ENCODE measurements at places on chromosomes 13 and 19.

GRCh38 chr13:114315074-114315785 lies 927 bp downstream of the CHAMP1 start:
- DNase-seq: peak; percentile 29

- DNase-seq: no peak
Observed at GRCh38 chr13:108915095-108915633, 285.8 kb downstream of the MYO16 start.

DNA sequence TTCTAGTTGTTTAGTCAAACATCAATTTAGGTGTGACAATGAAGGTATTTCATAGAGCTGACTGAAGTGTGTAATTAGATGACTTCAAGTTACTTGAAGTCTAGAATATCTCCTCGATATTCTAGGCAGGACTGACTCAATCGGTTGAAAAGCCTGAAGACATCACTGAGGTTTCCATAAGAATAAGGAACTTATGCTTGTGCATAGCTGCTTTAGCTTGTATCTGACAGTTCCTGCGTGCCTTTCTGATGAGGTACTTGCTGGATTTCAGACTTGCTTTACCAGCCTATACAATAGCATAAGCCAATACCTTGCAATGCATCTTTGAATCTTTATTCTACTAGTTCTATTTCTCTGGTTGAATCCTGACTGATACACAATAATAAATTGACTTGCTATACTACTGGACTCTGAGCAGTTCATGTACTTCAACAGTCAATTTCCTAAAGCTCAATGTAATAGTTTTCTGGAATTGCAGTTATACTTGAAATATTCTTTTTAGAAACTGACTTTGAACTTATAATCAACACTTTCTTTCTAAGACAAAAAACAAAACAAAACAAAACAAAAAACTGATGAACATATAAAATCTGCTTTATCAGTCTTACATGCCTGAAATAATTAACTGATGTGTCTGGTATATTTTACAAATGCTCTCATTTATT lies 1534.8 kb downstream of the SLITRK5 start:
- DNase-seq: no peak

GRCh38 chr19:12090807-12091206 lies 26.3 kb downstream of the ZNF844 start:
- peak; percentile 58 for DNase-seq

DNA sequence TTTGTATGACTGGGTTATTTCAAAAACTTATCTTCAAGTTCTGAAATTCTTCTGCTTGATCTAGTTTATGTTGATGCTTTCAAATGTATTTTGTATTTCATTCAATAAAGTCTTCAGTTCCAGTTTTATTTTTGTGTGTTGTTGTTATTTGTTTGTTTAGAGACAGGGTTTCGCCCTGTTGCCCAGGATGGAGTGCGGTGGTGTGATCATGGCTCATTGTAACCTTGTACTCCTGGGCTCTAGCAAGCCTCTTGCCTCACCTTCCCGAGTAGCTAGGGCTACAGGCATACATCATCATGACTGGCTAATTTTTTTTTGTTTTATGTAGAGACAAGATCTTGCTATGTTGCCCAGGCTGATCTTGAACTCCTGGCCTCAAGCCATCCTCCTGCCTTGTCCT lies 40.3 kb upstream of the ARHGEF7 start:
- DNase-seq: no peak

- no peak for DNase-seq
Observed at GRCh38 chr13:42977219-42977659, 14.8 kb downstream of the EPSTI1 start.

GRCh38 chr13:112968380-112968909 lies 569 bp upstream of the MCF2L start:
- peak; percentile 40 for DNase-seq

- DNase-seq: no peak
Observed at GRCh38 chr13:32840989-32841713, 175.1 kb upstream of the KL start.

DNA sequence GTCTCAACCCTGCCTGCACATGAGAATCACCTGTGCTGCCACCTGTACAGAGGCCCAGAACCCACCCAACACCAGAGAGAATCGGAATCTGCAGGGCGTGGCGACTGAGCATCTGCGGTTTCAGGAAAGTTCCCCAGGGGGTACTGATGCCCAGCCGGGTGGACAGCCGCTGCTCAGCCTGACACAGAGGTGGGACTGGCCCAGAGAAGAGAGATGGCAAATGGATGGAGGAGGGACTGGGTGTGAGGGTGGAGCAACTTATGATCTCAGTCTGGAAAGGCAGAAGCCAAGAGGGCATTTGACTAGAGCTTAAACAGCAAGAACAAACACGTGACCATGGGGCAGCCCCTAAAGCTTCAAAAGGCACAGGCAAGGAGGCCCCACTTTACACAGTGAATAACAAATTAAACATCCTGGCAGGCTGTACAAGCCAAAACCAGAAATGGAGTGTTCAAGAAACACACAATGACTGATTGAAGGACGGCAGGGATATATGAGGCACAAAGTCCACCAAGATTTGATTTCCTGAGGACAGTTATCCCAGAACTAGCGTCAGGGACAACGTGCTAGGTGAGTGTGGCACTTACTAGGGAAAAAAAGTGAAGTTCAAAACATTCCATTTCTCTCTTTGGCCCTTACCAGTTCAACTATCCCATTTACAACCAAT lies 3.1 kb downstream of the RANBP3 start:
- DNase-seq: peak; percentile 53

- DNase-seq: peak; percentile 85
Observed at GRCh38 chr19:10295305-10295846, 5.6 kb downstream of the ICAM5 start.

DNA sequence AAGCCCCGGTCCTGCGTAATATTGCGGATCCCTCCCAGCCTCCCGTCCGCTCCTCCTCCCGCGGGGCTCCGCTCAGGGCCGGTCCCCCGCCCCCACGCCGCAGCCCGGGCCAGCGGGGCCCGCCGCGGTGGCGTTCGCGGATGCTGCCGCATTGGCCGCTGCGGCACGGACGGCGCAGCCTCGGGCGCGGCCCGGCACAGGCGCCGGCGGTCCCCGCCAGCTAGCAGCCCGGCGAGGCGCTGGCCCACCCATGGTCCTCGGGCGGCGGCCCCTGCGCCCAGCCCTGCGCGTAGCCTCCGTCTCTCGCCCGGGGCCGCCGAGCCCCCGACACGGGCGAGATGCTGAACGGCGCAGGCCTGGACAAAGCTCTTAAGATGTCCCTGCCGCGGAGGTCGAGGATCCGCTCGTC lies at the start of gene ATP8A2:
Gene ATP8A2, plus strand, starts transcription at position 100 of the 409 bp plus-strand sequence. Its CDS starts 239 bp downstream, at position 339.
- DNase-seq: no peak

DNA sequence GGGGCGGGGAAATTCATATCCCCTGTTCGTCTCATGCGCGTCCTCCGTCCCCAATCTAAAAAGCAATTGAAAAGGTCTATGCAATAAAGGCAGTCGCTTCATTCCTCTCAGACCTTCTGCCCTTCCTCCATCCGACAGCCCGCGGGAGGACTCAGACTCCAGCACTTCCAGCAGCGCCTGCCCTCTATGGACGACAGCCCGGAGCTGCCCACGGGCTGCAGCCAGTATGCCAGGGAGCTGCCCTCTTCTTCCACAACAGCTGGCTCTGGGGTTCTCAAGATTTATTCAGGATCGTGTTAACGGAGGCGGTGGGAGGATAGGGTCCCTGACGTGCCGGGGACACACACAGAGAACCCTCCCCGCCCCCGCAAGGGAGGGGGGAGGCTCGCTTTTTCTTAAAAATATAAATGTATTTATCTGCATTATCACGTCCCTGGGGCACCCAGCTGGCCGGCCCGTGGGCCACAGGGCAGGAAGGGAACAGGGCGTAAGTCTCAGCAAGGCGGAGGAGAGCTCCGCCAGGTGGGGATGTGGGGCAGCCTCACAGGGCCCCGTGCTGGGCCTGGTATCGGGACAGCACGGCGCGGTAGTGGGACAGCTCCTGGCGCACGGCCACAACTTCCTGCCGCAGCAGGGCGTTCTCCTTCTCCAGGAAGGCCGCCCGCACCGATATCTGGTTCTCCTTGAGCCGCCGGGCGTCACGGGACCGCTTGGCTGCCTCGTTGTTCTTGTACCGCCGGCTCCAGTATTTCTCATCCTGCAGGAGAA lies 6.7 kb downstream of the DBP start:
- DNase-seq: no peak

- DNase-seq: no peak
Observed at GRCh38 chr19:29524912-29525831, 622 bp upstream of the VSTM2B start.

GRCh38 chr19:43519436-43520088 lies 7.4 kb downstream of the ETHE1 start:
- DNase-seq: peak; percentile 81

GRCh38 chr13:114127473-114128347 lies 4.7 kb downstream of the RASA3 start:
- no peak for DNase-seq

DNA sequence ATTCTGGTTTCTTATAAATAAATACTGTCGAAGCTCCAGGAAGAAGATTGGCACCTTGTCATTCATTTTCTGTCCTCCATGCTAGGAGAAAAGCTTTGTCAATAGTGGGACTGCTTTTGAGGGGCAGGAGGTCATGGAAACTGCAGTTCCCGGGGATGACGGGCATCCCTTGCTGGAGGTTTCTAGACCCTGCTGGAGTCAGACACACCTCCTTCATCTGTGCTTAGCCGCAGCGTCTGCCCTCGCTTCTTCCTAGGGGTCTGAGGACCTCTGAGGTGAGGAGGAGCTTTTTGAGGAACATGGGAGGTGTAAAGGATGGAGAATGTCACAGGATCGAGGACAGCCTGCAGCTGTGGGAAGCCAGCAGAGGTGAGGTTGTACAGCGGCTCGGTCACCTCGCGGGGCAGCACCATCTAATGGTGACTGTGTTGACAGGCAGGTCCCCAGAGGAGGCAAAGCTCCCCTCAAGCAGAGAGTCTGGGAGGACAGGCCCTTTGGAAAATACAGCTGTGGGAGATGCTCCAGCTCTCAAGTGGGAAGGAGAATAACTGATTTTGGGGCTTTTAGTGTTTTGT lies 172.7 kb upstream of the RNF113B start:
- DNase-seq: no peak

GRCh38 chr19:7533925-7534480 lies 1.5 kb upstream of the PNPLA6 start:
- peak; percentile 87 for DNase-seq

DNA sequence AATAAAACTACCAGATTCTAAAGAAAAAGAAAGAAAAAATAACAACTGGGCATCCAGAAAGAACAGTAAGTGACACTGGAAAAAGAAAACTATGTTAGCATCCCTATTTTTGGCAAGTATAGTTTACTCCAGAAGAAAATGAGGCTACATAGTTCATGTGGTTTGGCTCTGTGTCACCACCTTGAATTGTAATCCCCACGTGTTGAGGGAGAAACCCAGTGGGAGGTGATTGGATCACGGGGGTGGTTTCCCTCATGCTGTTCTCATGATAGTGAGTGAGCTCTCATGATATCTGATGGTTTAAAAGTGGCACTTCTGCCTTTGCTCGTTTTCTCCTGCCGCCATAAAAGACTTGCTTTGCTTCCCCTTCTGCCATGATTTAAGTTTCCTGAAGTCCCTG lies 76.9 kb downstream of the ITGBL1 start:
- no peak for DNase-seq

DNA sequence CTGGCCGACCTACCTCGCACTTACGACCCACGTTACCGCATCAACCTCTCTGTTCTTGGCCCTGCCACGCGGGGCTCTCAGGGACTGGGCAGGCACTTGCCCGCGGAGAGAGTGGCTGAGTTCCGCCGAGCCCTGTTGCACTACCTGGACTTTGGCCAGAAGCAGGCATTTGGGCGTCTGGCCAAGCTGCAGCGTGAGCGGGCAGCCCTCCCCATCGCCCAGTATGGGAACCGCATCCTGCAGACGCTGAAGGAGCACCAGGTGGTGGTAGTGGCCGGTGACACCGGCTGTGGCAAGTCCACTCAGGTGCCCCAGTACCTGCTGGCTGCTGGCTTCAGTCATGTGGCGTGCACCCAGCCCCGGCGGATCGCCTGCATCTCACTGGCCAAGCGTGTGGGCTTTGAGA lies 4.2 kb downstream of the DHX34 start:
- DNase-seq: no peak

- DNase-seq: no peak
Observed at GRCh38 chr19:28010656-28011055, 1202.3 kb downstream of the UQCRFS1 start.

- DNase-seq: no peak
Observed at GRCh38 chr19:33296488-33296971, 5.8 kb downstream of the CEBPA start.

All from CD4-positive, alpha-beta T cell treated with Interleukin-10 for 1 hour (primary cell).